Right renal pelvis (tissue), 4 donors: ENCODE measurements at places on chromosomes 12 and 14. TPM values are rescaled to one million over a fixed set of nuclear protein-coding genes. Genes with fewer than 3 reads are reported as not detected.

Gene IGFBP6
- polyA plus RNA-seq = 13.1 TPM

GRCh38 chr12:16003460-16003859, 92.3 kb downstream of the DERA start:
- no peak for DNase-seq

DNA sequence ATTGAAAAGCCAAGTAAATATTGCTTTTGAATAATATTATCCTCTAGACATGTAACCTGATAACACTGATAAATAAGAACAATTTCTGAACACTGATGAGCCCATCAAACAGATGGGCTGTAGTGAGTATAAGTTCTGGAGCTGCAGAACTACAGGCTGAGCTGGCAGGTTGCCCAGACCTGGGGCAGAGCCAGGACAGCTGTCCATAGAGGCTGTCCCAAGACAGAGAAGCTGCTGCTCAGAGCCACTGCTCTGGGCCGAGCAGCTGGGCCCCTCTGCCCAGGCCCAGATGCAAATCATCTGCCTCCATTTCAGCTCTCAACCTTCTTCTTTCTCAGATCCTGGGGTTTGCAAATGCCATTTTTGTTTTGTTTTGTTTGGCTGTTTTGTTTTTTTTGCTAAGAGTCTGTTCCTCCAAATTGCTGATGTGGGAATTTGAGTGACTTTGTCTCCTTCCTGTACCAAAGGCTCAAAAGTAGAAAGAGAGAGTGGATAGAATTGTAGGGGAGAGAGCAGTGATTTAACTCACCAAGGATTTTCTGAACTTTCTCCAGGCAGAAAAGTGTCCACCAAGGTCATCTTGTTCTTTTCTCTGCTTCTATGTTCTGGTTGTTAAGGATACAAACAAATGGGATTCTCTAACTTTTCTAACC, 4.0 kb upstream of the TESPA1 start:
- DNase-seq = peak; percentile 8

Gene BMP4
- polyA plus RNA-seq = 41.6 TPM

- DNase-seq = no peak
Observed at GRCh38 chr12:131747276-131748177, 36.6 kb downstream of the SFSWAP start.

Gene MYH6
- 0.21 TPM for polyA plus RNA-seq

GRCh38 chr12:26271889-26272492, 76.6 kb downstream of the SSPN start:
- no peak for DNase-seq

Gene HSPB8
- 7.1 TPM for polyA plus RNA-seq

Gene DACT1
- 40.3 TPM for polyA plus RNA-seq

Gene SLC38A4
- 37.7 TPM for polyA plus RNA-seq

DNA sequence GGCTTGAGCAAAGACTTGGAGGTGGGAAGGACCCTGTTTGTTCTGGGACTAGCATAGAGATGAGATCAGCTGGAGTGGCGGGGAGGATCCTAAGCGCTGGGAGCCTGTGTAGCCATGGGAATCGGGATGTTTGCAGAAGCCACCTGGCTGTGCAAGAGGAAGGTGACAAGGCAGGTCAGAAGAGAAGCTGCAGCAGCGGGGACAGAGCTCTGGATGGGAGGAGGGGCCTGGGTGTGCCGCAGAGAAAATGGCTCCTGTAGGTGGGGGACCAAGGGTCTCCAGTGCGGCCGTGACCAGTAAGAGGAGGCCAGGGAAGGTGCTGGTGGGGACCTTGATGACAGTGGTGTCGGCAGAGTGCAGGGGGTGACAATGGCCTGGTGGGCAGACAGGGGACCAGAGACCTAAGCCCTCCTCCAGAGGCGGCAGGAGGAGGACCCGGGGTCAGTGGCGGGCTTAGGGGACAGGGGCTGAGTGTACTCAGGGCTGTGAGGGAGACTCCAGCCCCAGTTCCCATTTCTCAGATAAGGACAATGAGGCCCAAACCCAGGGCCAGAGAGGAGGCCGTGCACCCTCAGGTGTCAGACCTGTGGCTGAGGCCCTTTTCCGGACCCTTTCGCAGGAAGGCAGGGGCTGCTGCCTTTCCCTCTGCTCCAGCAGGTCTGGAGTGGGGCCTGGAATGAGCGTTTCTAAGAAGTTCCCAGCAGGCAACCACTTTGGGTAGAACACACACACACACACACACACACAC, 206.6 kb upstream of the RTL1 start:
- no peak for DNase-seq

Gene CYP46A1
- polyA plus RNA-seq = 1.5 TPM

DNA sequence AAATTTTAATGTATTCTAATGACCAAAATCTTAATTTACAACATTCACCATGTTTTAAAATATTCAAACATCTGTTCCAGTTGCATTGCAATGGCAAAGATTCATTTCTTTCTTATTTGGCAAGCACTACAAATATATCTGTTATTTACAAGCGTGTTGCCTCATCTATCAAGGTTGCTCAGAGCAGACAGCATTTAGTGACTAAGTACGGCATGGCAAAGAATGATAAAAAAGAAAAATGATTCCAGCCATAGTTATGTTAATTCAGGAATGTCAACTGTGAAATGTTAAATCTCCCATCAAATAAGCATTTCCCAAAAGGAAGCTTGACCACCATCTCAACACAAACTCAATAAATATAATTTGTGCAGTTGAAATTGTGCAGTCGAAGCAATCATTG, 312.1 kb downstream of the SEC23A start:
- DNase-seq = no peak

Gene FAM181A
- polyA plus RNA-seq = not detected

GRCh38 chr12:3035815-3036702, 41.1 kb upstream of the TSPAN9 start:
- DNase-seq = no peak

GRCh38 chr12:5487076-5487475, 55.2 kb downstream of the NTF3 start:
- no peak for DNase-seq

Gene NEUROD4
- not detected for polyA plus RNA-seq

GRCh38 chr12:14279845-14280244, 85.6 kb upstream of the ATF7IP start:
- no peak for DNase-seq

Gene KERA
- polyA plus RNA-seq = 0.05 TPM

DNA sequence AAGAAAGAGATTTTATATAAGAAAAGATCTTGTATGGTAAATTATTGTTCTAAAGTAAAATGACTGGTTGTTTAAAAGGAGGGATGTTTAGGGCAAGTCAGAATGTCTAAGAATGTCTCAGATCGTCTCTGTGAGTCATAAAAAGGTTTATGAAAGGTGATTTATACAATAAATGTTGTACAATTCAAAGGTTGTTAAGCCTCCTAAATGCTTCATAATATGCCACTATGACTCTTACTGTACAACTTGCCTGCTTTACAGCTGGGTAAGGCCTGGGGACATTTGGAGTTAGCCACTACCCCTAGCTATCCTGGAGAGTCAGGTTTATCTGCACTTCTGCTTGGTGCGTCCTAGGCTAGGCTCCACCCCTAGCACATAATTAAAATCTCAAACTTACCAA, 927.4 kb downstream of the FSCB start:
- no peak for DNase-seq

DNA sequence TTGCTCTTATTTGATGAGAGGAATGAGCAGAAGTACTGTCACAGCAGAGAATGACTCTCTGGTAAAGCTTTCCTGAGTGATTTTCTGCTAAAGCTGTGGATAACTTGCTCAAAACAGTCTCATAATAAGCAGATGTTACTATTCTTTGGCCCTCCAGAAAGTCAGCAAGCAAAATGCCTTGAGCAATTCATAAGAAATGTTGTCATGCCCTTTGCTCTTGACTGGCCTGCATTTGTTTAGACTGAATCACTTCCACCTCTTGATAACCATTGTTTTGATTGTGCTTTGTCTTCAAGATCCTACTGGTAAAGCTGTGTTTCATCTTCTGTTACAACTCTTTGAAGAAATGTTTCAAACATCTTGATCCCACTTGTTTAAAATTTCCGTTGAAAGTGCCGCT, 457.9 kb upstream of the FOXG1 start:
- DNase-seq = no peak

- no peak for DNase-seq
Observed at GRCh38 chr12:57781244-57781643, 1.3 kb upstream of the TSFM start.

Gene RNF10
- polyA plus RNA-seq = 232 TPM

- no peak for DNase-seq
Observed at GRCh38 chr12:71790331-71790730, 35.7 kb downstream of the RAB21 start.

Gene MCRS1
- polyA plus RNA-seq = 72.4 TPM

DNA sequence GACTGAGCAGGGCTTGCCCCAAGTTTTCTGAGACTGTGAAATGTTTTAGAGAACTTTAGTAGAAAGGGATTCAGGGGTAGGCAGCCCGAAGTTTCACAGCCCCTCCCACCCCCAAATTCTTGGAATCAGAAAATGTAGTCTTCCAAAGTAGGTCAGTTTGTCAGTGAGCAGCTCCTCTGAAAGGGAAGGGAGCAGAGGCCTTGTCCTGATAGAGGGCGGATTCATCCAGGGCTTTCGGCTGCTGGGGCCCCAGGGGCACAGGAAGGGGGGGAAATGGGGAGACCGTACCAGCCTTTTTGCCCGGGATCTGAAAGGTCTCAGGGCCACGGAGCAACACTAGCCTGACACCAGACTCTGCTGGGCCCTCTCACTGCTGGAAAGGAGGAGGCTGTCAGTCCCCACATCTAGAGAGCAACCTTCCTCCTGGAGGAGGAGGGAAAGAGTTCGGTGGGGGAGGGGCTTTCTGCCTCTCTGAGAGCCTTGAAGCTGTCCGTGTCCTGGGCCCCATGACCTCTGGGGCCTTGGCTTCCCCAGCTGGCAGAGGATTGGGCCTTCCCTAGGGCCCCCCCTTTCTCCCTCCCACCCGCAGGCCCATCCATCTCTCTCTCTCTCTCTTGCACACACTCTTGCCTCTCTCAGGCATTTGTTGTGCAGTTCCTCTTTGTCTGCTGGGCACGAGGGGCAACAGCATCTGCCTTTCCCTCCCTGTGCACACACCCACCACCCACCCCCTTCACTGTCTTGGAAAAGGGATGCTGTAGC, at the start of gene IKZF4:
Gene IKZF4, plus strand, starts transcription at position 621 of the 762 bp plus-strand sequence. CDS start 451 bp downstream, outside the sequence.
- no peak for DNase-seq

DNA sequence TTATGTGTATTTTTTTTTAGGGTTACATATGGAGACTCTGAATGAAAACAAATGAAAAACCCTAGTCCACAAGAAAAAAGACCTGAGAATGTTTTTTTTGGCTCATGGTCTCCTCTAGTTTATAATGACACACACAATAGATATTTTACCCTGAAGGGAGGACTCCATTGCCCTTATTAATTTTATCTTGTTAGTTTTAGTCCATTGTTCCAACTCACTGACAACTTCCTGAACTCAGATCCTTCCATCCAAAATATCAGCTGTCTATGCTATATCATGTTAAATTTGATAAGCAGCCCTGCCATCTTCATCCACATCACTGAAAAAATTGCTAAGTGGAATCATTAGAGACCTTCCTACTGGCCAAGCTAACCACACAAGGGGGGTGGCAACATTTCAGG, 232.1 kb downstream of the MON2 start:
- no peak for DNase-seq

- no peak for DNase-seq
Observed at GRCh38 chr12:130098301-130099005, 63.8 kb upstream of the FZD10 start.

Gene CEBPE
- 0.32 TPM for polyA plus RNA-seq

Gene CIROP
- polyA plus RNA-seq = not detected

DNA sequence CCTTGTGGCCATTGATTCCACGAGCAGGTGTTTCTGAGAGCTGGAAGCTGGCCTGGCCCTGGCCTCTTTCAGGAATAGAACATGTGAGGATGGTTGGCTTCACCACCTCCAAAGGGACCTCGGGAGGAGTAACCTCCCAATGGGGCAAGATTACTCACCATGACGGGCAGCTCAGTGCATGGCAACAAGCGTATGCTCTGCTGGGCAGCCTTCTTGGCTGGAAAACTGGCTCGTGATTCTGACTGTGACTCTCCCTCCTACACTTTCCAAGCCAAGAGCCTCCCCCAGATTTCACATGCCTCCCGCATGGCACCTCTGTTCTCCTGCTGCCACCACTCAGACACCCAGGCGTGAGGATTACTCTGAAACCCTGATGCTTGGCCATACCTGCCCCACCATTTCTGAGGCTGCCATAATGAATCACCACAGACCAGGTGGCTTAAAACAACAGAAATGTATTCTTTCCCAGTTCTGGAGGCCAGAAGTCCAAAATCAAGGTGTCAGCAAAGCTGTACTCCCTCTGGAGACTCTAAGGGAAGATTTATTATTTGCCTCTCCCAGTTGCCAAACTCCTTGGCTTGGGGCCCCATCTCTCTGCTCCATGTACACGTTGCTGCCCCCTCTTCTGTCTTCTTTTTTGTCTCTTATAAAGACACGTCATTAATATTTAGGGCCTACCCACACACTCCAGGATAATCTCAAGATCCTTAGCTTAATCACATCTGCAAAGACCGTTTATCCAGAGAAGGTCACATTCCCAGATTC, 215.9 kb downstream of the CHST11 start:
- DNase-seq = no peak

DNA sequence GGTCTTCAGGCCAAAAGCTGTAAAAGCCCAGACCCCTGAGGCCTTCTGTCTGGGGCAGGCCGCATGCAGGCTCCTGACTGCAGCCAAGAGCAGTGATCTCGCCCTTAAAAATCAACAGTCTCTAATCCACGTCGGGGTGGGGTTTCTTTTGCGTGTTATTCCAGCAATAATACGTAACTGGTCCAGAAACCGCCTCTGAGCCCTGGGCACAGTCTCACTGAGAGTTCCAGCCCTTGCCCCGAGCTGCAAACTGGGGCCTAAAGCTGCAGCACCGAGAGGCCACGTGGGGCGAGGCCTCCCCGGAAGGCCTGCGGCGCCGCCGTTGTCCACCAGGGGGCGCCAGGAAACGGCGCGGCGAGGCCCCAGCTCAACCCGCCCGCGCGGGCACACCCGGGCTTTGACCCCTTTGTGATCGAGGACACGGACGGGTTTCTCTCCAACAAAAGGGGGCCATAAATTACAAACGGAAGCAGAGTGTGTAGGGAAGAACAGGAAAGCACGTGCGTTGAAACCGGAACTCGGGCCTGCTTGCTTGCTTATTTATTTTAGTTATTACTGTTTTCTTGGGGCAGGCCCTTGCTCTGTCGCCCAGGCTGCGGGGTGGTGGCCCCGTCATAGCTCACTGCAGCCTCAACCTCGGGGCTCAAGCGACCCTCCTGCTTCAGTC, 87.2 kb downstream of the NINJ2 start:
- DNase-seq = no peak

Gene CLEC1B
- 0.64 TPM for polyA plus RNA-seq

DNA sequence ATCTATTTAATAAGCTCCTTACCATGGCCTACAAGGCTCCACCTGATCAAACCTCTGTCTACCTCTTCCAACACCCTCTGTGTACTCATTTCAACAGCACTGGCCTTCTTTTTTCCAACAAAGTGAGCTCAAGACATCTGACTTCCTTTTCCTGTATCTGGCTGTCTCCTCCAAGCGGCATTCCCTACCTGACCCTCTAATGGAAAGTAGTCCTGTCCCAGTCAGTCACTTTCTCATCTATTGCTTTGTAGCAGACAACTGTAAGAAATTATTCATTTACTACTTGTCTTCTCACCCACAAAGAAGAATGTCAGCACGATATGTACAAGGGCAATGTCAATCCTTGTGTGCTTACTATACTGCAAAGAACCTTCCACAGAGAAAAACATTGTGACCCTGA, 149.6 kb downstream of the MED13L start:
- DNase-seq = no peak

Gene ARF3
- polyA plus RNA-seq = 147 TPM

Gene PPP4R4
- polyA plus RNA-seq = 0.15 TPM
